ENCODE measurements at places on chromosomes 3 and 15. TPM values are rescaled to one million over a fixed set of nuclear protein-coding genes. Genes with fewer than 3 reads are reported as not detected.

- H3K36me3 ChIP-seq: no peaks in the 10 kb centered on the region
- DNase-seq: peak; percentile 53
Measured at GRCh38 chr3:60431599-60431958, 819.7 kb downstream of the FHIT start.

GRCh38 chr15:97037080-97037479 lies 706.6 kb downstream of the NR2F2 start:
- no peaks in the 10 kb centered on the region for H3K27me3 ChIP-seq
- no peaks in the 10 kb centered on the region for H3K36me3 ChIP-seq
- DNase-seq: no peak

DNA sequence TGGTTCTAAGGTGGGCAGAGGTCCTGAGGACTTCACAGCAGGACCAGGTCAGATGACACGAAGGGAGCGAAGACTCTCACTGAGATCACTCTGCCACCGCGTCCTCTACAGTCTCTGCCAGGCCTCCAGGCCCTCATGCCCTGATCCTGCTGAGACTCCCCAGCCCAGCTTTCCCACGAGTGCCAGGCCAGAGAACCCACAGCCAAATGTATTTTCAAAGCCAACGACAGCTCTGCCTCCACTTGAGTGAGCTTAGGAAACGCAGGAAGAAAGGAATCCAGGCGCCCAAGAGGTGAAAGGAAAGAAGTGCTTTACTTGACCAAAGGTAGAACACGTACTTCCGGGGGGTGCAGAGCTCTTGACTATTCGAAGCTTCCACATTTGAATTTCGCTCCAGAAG lies 275.0 kb downstream of the XXYLT1 start:
- no peak overlapping the region for H3K27ac ChIP-seq
- no peak overlapping the region for H3K4me3 ChIP-seq
- DNase-seq: no peak
- H3K36me3 ChIP-seq: no peaks in the 10 kb centered on the region
- no peaks in the 10 kb centered on the region for H3K27me3 ChIP-seq

GRCh38 chr15:57792724-57793449 lies 86.4 kb downstream of the POLR2M start:
- no peak overlapping the region for H3K4me3 ChIP-seq
- no peak for DNase-seq
- H3K36me3 ChIP-seq: no peaks in the 10 kb centered on the region
- no peaks in the 10 kb centered on the region for H3K4me1 ChIP-seq
- H3K27me3 ChIP-seq: no peaks in the 10 kb centered on the region

- no peak for DNase-seq
- no peaks in the 10 kb centered on the region for H3K27me3 ChIP-seq
- peaks cover 8% of the 10 kb centered on the region for H3K4me1 ChIP-seq
- H3K36me3 ChIP-seq: peaks cover 56% of the 10 kb centered on the region
Measured at GRCh38 chr3:101852983-101853840, 3.9 kb downstream of the NFKBIZ start.

GRCh38 chr3:4395448-4395847 lies 71.6 kb downstream of the SUMF1 start:
- no peak for DNase-seq
- no peak overlapping the region for H3K27ac ChIP-seq
- no peaks in the 10 kb centered on the region for H3K4me1 ChIP-seq
- no peak overlapping the region for H3K4me3 ChIP-seq

DNA sequence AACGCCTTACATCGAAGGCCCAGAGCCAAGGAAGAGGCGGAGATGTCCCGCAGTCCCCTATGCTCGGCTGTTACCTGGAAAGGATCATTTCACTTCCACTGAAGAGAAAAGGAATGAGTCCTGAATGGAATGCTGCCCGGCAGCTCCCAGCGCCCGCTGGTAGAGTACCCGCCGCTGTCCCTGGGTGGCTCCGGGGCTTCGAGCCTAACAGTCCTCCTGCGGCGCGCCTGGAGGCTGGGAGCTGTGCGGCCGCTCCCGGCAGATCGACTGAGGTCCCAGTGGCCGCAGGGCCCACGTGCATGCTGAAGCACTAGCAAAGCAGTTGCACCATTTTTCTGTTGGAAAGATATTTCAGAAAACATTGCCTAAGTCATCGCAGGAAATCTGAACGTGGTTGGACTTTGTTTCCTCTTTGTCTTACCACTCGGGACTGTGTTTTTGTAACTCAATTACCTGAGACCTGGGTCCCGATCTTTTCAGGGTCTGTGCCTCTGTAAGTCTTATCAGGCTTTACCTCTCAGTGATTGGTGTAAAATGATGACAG lies 984 bp downstream of the RNU6-1 start:
- DNase-seq: peak; percentile 78
- no peaks in the 10 kb centered on the region for H3K4me1 ChIP-seq
- no peak overlapping the region for H3K27ac ChIP-seq
- H3K36me3 ChIP-seq: no peaks in the 10 kb centered on the region

GRCh38 chr3:165820671-165821123 lies 16.5 kb downstream of the BCHE start:
- no peak overlapping the region for H3K27ac ChIP-seq
- H3K4me1 ChIP-seq: no peaks in the 10 kb centered on the region
- no peak overlapping the region for H3K4me3 ChIP-seq
- H3K36me3 ChIP-seq: no peaks in the 10 kb centered on the region

DNA sequence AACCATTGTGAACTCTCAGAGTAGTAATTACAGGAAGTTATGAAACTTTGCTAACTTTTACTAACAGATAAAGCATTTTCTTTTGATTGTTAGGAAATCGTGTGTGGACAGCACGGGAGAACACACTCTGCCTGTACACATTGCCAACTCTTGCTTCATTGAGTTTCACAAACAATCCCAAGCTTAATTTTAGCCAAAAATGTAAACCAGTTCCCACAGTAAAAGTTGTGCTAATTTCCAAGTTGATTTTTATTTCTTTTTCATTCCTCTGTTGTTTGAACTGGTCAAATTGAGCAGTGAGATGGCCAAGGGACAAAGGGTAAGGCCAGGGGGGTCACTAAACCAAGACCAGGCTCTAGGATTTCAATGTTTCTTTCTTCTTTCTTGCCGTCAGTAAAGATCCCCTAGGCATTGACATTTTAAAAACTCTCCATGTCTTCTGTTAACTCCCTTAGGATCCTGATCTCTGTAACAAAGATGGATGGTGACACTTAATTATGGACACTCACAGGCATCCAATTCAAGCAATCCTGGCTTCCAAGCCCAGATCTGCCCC lies 414.9 kb downstream of the RBMS3 start:
- H3K36me3 ChIP-seq: no peaks in the 10 kb centered on the region
- no peaks in the 10 kb centered on the region for H3K27me3 ChIP-seq
- peak overlapping the region; percentile 40 for H3K27ac ChIP-seq
- H3K4me3 ChIP-seq: no peak overlapping the region

DNA sequence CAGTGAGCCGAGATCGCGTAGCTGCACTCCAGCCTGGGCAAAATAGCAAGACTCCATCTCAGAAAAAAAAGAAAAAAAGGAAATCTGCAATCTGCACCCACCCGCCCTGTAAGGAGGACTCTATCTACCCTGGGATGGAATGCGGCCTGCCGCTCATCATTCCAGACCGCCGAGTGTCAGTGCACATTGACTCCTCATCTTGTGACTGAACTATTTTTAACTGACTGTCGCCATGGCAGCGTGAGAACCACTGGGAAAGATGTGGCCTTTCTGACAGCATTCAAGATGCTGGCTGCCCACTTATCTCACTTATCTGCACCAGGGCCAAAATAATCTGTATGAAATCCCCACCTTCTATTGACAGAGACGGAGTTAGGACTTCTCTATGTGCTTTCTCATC lies 38.8 kb upstream of the ANKRD34C start:
- H3K27ac ChIP-seq: no peak overlapping the region
- no peaks in the 10 kb centered on the region for H3K36me3 ChIP-seq
- no peak overlapping the region for H3K4me3 ChIP-seq

GRCh38 chr3:129609591-129610182 lies 3.2 kb upstream of the PLXND1 start:
- H3K27me3 ChIP-seq: no peaks in the 10 kb centered on the region
- peaks cover 30% of the 10 kb centered on the region for H3K4me1 ChIP-seq
- no peak overlapping the region for H3K4me3 ChIP-seq
- H3K36me3 ChIP-seq: no peaks in the 10 kb centered on the region
- no peak for DNase-seq

DNA sequence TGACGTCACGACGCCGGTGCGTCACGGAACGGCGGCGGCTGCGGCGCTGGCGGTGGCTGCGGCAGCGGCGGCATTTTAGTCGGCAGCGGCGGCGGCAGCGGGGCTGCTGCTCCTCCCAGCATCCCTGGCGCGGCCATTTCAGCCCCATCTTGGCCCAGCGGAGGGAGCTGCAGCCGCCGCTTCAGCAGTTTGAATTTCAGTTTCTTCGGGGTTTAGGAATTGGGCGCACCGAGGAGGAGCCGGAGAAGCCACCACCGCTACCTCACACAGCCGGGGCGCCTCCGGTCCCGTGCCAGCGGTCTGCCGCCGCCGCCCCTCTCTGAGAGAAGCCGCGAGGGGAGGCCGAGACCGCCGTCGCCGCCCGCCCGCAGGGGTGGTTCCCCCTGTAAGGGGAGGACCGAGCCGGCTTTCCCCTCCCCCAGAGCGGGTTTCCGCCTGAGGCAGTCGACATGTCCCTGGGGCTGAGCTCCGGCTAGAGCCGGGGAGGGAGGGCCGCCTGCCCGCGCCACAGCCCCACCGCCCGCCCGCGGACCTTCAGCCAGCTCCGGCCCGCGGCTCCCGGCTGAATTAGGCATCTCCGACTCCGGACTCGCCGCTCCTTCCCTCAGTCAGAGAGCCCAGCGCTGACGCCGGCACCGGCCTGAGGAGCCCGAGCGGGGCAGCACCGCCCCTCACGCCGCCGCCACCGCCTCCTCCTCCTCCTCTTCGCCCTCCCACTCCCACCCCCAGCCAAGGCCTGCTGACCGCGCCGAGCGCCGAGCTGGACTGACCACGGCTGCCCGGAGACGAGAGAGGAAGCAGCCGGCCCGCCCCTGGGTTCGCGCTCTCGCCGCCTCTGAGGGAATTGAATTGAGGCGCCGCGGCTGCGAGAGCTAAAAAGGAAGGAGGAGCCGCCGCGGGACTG lies at the start of gene TSC22D2:
TSC22D2 (plus strand) TSS at position 78 of the 904 bp plus-strand sequence. CDS start 1,053 bp downstream, outside the sequence.
- peak; percentile 98 for DNase-seq
- H3K36me3 ChIP-seq: no peaks in the 10 kb centered on the region
- H3K27ac ChIP-seq: peak within 1 kb of the TSS; percentile 100
- no peaks in the 10 kb centered on the region for H3K4me1 ChIP-seq

DNA sequence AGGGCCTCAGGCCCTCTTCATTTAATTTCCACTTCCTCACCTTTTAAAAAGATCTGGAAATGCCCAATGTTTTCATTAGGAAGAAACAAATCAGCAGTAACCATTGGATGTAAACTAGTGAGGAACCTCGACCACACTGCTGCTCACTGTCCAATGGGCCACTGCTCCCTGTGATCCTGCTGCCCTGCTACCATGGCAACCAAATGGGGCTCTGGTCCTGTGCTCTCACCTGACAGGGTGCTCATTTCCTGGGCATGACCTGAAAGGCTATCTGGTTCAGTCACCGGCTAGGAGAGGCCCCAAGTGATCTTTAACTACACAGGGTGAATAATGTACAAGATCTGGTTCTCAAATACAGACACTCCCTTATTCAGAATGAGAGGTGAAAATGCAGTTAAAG lies 54.6 kb downstream of the ARHGEF3 start:
- H3K27me3 ChIP-seq: no peaks in the 10 kb centered on the region
- no peaks in the 10 kb centered on the region for H3K36me3 ChIP-seq
- H3K4me3 ChIP-seq: no peak overlapping the region
- peak; percentile 55 for DNase-seq

GALNT15 gene
- total RNA-seq: 39.9 TPM

MOBP gene
- total RNA-seq: 0.16 TPM

PP2D1 gene
- not detected for total RNA-seq

CCDC14 gene
- total RNA-seq: 28.2 TPM

RBP2 gene
- not detected for total RNA-seq

SMCO1 gene
- not detected for total RNA-seq

FGF7 gene
- 23.8 TPM for total RNA-seq

LRRC34 gene
- 4.0 TPM for total RNA-seq

NR2C2 gene
- total RNA-seq: 43.6 TPM

Data from kidney (tissue), 22 donors.